ENCODE measurements at places on chromosomes 7 and 10.

- no peak for DNase-seq
Observed at GRCh38 chr7:20229646-20230500, 12.7 kb upstream of the MACC1 start.

GRCh38 chr7:101129603-101130117 is 2.8 kb downstream of the SERPINE1 start:
- DNase-seq = no peak

GRCh38 chr7:26420422-26421019 is 128.9 kb downstream of the SNX10 start:
- DNase-seq = no peak

- DNase-seq = no peak
Observed at GRCh38 chr7:105315357-105315756, 73.4 kb downstream of the SRPK2 start.

GRCh38 chr10:34723750-34724149 is 91.3 kb downstream of the PARD3 start:
- no peak for DNase-seq
